ENCODE measurements at places on chromosomes 3 and 15.

DNA sequence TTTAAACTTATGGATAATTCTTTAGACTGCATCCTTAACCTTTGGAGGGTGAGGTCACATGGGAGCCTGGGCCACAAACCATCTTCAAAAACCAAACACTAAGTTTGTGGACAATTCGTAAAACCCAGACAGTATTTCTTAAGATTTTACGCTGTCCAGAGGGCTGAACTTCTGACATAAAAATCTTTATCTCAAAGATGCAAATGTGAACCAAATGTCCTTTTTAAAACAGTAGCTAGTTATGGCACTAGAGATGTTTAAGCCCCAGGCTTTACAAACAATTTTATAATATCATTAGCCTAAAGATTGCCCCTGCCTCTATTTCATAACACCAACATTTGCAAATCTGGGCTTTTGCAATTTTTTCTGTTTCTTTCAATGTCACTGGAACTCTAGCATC, 287.2 kb downstream of the SATB1 start:
- DNase-seq = no peak

- peak; percentile 87 for DNase-seq
Observed at GRCh38 chr15:35481992-35482391, 64.0 kb downstream of the DPH6 start.

DNA sequence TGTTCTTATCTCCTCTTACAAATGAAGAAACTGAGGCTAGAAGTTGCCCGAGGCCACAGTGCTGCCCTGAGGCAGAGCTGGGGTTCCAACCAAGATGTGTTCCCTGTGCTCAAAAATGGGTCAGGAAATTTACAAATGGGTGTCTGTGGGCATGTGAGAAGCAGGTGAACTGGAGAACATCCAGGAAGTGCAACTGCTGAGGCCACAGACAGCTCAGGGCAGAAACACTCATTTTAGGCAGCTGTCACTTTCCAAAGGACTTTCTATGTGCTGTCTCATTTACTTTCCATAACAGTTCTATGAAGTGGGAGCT, 47.2 kb upstream of the ATP2B2 start:
- no peak for DNase-seq

DNA sequence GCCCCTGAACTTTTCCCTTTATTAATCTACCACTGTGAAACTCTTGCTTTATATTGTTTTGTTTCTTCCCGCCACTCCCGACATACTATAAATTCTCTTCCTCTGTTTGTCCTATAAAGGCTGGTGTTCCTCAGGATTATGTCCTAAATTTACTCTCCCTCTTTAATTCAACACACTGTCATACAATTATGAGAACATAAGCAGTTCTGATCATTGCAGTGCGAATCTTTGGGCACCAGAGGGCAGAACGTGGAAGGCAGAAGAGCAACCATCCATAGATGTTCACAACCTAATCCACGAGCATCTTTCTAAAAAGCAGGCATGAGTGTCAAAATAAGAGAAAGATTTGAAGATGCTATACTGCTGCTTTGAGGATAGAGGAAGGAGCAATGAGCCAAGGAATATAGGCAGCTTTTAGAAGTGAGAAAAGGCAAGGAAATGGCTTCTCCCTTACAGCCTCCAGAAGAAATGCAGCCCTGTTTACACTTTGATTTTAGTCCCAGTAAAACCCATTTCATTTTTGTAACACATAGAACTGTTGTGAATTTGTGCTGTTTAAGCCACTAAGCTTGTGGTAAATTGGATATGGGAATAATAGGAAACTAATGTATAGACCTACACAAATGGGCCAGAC, 179.4 kb downstream of the GBE1 start:
- DNase-seq = peak; percentile 2

GRCh38 chr3:42786212-42786611, 13.2 kb upstream of the CCDC13 start:
- DNase-seq = no peak

GRCh38 chr3:177378168-177378567, 180.9 kb upstream of the TBL1XR1 start:
- no peak for DNase-seq

DNA sequence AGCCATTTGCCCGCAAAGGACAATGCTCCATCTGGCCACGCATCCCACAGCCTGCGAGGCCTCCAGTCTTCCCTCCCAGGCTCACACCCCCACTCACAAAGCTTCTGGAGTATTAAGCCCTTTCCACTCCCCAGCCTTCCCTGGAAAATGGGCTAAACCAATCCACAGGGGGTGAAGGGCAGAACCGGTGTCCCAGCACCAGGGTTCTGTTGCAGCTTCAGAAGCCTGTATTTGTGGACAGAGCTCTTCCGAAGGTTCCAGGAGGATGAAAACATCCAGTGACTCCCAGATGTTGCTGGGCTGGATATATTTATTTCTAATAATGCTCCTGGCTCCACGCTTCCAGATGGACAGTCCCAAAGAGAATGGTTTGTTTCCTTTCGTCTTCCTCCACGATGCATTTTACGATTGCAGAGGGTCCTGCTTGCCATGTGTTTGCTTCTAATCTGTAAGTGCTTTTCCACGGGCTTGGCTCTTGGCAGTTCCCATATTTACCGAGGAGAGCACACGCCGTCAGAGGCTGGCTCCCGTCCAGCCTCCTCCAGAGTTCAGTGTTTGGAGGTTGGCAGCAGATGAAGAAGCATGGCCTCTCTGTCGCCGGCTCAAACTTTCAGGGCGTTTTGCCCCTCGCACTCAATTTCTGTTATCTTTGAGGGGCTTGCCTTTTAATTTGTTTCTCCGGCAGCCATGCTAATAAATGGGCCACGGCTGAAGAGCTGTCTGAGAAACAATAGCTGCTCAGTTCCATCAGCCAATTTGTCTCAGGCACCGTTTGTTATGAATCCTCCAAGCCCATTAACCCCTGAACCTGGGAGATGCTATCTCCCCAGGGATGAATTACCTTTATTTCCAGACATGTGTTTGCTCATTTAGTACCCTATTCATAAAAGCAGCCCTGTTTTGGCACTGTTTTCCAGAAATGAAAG, 367.9 kb upstream of the PROK2 start:
- DNase-seq = no peak

GRCh38 chr15:27353856-27354255, 382.9 kb downstream of the GABRG3 start:
- DNase-seq = no peak

DNA sequence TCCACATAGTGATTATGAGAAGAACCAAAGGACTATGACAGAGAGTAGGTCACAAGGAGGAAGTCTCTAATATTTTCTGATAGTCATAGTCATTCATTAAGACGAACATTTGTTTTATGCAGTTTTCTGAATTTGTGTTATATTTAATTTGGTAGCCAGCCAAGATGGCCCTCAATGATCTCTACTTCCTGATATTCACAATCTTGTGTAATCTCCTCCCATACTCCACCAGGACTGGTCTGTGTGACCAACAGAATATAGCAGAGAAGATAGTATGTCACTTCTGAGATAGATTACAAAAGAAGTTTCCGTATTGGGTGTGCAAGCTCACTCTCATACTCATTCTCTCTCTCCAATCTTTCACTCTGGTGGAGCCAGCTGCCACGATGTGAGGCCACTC, 30.8 kb downstream of the HLTF start:
- DNase-seq = no peak

DNA sequence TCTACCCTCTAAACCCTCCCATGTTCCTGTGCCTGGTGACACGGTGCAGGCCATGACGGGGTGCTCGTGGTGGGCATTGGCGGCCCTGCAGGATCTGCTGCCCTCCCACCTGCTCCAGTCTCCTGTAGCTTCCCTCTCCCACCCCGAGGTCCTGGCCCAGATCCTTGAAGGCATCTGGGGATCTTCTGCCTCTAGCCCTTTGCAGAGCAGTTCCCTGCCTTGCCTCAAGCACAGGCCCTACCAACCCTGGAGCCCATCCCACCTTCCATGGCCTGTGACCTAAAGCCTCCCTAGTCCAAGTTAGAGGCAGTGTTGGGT, 27.5 kb upstream of the SEC13 start:
- DNase-seq = no peak

- peak; percentile 92 for DNase-seq
Observed at GRCh38 chr3:197854596-197855343, 63.7 kb downstream of the LRCH3 start.

GRCh38 chr15:90055182-90055581, 47.1 kb downstream of the IDH2 start:
- DNase-seq = no peak

- DNase-seq = no peak
Observed at GRCh38 chr15:92524161-92524560, 130.5 kb downstream of the ST8SIA2 start.

DNA sequence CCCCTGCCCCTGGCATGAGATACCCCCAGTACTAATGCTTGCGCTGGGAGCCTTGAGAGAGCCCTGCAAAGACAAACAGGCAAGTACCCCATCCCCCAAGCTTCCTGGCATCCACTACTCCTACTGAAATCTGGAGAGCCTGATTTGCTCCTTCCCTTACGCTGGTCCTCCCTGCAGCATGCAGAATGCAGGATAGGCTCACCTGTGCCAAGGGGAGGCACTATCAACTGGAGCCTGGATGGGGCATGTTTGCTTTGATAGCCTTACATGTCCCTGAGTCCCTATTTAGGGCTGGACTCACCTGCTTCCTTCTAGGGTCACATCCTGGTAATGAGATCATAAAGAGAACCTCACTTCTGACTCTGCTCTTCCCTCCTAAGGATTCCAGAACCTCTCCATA, 42.9 kb downstream of the RAB11A start:
- no peak for DNase-seq

GRCh38 chr3:18772699-18773305, 347.7 kb upstream of the SATB1 start:
- DNase-seq = no peak

- DNase-seq = no peak
Observed at GRCh38 chr3:114834175-114834940, 312.7 kb downstream of the ZBTB20 start.

DNA sequence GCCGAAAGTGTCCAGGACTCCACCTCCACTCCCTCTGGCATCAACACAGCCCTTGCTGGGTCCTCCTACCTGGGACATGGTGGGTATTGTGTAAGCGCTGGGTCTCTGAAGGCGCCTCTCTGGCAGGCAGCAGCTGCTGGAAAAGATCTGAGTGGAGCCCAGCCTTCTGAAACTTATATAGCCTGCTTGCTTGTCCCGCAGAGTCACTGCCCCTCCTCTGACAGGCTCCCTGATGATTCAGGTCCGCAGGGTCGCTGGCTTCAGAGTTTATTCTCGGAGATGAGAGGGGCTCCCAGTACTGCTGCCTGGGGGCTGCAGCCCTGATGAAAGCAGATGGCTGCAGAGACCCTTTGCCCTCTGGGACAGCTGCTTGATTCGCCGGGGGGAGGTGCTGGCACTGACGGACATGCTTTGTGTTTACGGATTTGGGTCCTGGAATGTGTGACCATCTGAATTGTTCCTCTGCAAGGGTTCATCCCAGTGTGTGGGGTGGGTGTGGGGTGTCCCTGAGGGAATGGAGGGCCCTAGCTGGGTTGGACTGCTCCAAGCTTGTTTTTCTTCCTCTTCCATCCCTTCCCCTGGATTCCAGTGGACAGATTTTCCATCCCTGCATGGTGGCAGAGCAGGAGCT, at the start of gene MUSTN1:
Gene MUSTN1, minus strand, starts transcription at position 149 of the 631 bp plus-strand sequence. Its CDS starts 71 bp downstream, at position 78.
- no peak for DNase-seq

DNA sequence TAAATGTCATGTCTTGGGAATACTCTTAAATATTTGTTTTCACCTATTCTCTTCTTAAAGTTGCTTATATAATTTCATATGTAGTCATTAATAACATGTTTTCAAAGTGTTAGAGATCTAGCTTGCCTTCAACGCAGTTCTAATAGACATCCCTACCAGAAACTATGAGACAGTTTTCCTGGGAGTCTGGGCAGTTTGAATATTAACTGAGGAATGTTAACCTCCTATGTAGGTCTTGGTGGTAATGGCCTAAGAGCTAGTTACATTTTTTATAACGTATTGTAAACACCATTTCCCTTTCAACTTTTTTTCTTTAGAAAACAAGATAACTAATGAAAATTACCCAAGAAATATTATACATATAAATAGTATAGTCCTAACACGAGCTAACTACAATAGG, 328.2 kb downstream of the TIGIT start:
- no peak for DNase-seq

- DNase-seq = no peak
Observed at GRCh38 chr3:48851407-48851806, 3.7 kb upstream of the PRKAR2A start.

DNA sequence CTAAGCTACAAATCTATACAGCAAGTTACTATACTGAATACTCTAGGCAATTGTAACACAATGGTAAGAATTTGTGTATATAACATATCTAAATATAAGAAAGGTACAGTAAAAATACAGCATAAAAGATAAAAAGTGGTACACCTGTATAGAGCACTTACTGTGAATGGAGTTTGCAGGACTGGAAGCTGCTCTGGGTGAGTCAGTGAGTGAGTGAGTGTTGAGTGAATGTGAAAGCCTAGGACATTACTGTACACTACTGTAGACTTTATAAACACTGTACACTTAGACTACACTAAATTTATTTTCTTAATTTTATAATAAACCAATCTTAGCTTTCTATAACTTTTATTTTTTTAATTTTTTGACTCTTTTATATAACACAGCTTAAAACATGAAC, 123.1 kb downstream of the ZMAT3 start:
- no peak for DNase-seq

GRCh38 chr3:179676081-179676480, 23.2 kb downstream of the USP13 start:
- no peak for DNase-seq

GRCh38 chr3:119600732-119601131, 3.0 kb downstream of the PLA1A start:
- DNase-seq = no peak

DNA sequence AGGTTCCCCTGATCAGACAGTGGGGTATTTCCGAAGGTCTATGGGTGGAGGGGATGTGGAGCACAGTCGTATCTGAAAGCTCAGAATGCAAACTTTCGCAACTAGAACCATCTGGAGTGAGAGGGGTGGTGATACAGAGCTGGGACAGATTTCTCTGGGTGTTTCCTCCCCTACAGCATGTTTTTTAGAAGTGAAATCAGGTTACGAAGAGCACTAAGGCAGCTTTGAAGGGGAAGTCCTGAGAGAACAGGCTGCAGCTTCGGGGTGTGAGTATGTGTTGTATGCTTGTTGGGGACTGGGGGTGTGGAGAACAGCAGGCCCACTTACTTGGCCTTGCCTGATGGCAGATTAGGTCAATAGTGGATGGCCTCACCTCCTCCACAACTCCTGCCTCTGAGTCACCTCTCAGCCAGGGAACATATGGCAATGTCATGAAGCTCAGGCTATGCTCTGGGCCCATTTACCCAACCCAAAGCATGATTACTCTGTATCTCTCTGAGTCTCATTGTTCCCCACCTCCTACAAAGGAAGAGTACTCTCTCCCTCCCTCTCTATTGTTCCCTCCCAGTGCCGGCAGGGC, 107.2 kb upstream of the RASGRP1 start:
- no peak for DNase-seq

Data from RWPE1 (cell line).